ENCODE measurements at places on chromosomes 5 and 9.

DNA sequence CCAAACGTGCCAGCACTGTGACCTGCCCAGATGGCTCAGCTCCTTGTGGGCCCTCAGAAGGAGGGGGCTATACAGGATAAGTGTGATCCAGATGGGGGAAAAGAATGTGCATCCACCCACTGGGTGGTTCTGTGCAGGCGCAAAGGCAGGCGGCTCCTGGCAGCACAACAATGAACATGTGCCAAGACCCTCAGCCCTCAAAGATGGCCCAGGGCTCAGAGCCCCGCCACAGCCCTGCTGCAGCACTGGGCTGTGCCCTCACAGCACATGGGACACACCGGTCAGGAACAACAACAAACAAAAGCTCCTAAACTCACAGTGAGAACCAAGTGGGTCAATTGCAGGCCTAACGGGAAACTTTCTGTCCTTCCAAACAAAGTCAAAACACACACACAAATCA lies 4.7 kb downstream of the SEMA4D start:
- no peak for DNase-seq

- no peak for DNase-seq
Measured at GRCh38 chr9:35962126-35962906, 4.4 kb upstream of the OR2S2 start.

DNA sequence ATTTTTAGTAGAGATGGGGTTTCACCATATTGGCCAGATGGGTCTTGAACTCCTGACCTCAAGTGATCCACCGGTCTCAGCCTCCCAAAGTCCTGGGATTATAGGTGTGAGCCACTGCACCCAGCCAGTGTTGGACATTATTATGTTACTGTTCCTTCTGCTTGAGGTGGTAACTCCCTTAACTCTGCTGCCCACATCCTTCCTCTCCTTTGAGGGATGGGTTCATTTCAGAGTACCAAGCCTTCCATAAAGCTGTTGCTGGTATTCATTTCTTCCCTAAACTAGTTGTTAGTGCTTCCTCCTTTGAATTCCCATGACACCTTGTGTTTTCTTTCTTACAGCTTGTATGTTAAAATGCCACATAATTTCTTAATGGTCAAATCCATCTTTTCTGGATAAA lies 54.0 kb downstream of the CTNNA1 start:
- DNase-seq: no peak

DNA sequence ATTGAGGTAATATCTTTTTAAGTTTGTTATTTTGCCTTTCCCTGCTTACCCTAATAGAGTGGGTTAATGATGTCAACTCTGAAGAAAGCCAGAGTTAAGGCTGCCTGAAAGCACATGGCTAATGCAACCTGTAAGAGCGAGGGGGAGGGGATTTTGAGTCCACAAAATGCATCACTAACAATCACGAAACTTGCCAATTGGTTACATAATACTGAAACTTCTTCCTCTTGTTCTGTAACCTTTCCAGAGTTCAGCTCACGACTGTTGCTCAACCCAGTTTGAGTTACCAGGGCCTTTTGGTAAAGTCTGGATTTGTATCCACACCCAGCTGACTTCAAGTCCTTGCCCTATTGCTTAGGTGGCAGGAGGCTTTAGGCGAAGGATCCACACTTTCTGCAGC lies 308.8 kb downstream of the EFNA5 start:
- DNase-seq: no peak

DNA sequence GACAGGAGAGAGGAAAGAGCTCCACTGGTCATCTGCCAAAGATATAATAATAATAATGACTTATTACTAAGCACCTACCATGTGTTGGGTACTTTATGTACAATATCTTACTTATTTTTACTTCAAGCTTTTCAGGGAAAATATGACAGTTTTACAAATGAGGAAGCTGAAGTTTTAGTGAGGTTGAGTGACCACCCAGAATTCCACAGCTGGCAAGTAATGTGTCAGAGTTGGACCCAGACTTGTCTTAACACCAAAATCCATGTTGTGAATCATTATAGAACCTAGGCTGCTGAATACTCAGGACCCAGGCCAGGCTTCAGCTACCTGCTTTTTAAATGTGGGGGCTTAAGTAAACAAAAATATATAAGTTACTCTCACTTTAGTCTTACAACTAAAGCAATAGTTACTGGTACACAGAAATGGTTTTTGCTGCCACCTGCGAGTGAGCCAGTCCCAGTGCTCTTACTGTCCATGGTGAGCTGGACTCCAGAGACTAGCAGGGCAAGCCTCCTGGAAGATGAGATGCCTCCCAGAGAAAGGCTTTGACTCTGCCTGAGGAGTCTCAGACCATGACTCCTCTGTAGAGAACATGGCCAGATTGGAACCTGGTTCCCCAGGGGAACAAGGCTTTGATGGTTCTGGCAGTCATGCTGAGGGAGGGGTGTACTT lies 29.9 kb downstream of the RUSC2 start:
- DNase-seq: no peak

GRCh38 chr9:72382405-72382804 lies 17.4 kb upstream of the ZFAND5 start:
- no peak for DNase-seq

- no peak for DNase-seq
Measured at GRCh38 chr5:74429495-74429894, 211.0 kb downstream of the ENC1 start.

DNA sequence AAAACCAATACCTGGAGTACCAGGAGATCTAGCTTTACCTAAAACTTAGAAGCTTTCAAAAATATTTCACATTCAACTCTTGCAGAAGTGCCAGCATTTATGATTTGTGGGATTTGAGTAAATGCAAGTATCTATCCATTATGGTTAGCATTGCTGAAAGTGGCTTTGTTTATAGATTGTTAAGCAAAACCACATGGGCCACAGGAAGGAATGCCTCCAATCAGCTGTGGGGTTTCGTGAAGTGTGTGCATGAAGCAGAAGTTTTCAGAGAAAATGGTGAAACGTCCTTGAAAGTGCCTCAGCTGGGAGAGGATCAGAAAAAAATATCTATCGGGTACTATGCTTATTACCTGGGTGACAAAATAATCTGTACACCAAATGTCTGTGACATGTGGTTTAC lies 4.2 kb downstream of the LECT2 start:
- no peak for DNase-seq

DNA sequence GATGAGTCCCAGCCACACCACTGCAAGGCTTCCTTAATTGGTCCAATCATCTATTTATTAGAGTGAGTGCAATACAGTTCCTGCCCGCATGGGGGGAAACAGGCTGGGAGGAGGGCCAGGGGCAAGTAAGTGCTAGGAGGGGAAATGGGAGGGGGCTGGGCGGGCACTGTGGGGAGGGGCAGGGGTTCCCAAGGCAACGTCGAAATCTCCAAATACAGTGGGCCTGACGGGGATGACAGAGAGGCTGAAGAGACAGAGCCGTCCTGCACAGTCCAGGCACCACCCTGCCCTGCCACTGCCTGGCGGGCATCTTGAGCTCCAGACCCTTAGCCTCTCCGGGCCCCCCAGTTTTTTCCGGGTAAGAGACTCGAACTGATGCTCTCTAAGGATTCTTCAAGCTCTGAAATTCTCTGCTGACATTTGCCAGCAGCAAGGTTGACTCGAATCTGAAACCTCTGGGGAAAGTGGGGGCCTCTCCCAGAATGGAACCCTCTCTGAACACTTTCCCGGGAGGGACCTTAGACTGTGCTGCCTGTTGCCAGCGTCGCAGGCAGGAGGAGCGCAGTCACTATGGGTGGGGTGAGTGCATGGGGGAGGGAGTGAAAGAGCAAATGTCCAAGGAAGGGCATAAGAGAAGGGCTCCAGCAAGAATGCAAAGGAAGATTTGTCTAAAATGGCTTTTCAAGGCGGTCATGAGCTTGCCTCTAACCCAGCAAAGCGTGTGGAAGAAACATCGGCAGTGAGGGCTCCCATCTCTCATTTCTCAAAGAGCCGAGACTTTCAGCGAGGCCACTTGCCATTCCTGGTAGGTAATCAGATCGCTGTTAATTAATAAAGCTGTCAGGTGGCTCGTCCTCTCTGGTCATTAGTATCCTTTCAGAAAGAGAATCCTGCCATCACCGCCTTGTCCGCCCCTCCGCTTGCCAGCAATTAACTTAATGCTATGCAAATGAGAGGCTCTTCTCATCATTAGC lies 99.0 kb downstream of the GTF3C4 start:
- DNase-seq: peak; percentile 27

- peak; percentile 45 for DNase-seq
Measured at GRCh38 chr9:68705531-68706362, 707 bp downstream of the PIP5K1B start.

- DNase-seq: no peak
Measured at GRCh38 chr5:139473565-139473964, 2.8 kb downstream of the SMIM33 start.

DNA sequence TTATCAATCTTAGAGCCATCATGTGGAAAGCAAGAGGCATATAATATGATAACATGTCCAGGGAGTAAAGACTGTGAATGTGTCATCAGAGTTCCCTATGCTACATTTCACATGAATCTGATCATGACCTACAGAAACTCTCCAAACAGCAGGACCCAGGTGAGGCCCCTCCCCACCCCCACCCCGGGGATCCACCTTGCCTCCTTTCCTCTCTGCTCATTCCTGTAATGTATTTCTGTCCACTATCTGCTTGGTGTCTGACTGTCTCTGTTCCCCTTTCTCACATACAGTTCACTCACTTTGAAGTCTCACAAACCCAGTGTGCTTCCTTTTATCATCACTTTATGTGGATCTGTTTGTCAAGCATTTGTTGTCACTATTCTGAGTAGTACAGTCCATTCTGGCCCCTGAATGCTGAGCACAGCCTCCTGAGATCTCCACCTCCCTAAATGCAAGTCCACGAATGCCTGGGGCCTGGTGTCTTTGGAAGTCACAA lies 76.4 kb upstream of the SMARCA2 start:
- DNase-seq: no peak

DNA sequence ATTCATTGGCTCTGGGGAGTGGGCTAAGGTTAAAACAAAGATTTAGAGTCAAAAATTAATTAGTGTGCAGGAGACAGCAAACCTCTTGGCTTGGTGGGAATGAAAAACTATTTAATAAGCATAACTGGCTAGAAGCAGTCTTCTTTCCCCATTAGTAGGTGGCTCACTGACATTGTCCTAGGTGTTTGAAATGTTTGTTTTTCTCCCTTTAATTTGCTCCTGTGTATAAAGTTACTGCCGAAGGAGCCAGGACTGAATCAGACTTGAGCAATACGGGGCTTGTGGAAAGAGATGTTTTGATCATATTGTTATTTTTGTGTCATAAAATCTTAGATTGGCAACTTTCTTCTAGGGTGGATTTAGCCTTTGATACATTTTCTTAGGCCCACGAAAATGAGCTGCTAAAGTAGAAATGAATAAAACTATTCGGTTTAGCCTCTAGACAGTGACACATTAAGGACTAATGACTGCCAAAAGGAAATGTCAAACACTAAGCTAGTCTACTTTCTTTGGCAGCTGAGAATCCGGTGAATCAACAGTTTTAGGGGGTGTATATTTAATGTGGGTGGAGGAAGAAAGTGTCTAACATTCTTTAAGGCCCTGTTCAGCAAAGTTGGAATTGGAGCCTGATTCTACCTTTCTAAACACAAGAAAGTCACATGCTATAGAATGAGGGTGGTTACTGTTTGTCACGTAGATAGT lies 30.2 kb downstream of the LRRTM2 start:
- no peak for DNase-seq

- no peak for DNase-seq
Measured at GRCh38 chr9:1231998-1232919, 182.1 kb downstream of the DMRT2 start.
